Pulmonary artery endothelial cell (primary cell): ENCODE measurements at places on chromosomes 5 and 9. TPM values are rescaled to one million over a fixed set of nuclear protein-coding genes. Genes with fewer than 3 reads are reported as not detected.

Gene TMEFF1
- 8.1 and 9.0 TPM in 2 replicates for total RNA-seq

Gene CDKN2B
- total RNA-seq, result 2.3 and 3.5 TPM in 2 replicates

Gene SPATA31E1
- not detected in 2 replicates for total RNA-seq

Gene ISL1
- total RNA-seq, result not detected in 2 replicates

Gene PRR16
- 0.07 TPM in 1 of 2 replicates, not detected in the other for total RNA-seq

Gene LURAP1L
- 2.8 and 3.3 TPM in 2 replicates for total RNA-seq

Gene POLK
- total RNA-seq, result 24.3 and 38.3 TPM in 2 replicates

Gene UBE2QL1
- under 0.01 TPM in 1 of 2 replicates, not detected in the other for total RNA-seq

Gene CLIC3
- 0.33 and 0.46 TPM in 2 replicates for total RNA-seq

Gene ZNF79
- 9.4 and 13.1 TPM in 2 replicates for total RNA-seq

Gene EDIL3
- 1.7 and 8.6 TPM in 2 replicates for total RNA-seq

Gene OR13J1
- not detected in 2 replicates for total RNA-seq

Gene FAM114A2
- total RNA-seq, result 31.9 and 39.0 TPM in 2 replicates

Gene EMB
- total RNA-seq, result not detected in 2 replicates

Gene CCDC192
- not detected in 2 replicates for total RNA-seq

Gene KIF27
- 2.3 and 2.7 TPM in 2 replicates for total RNA-seq

Gene EGFLAM
- 0.53 and 0.59 TPM in 2 replicates for total RNA-seq

Gene GCNT4
- total RNA-seq, result 0.07 and 0.20 TPM in 2 replicates

Gene NUTM2G
- total RNA-seq, result not detected in 2 replicates

Gene IFNA21
- total RNA-seq, result not detected in 2 replicates

Gene NSG2
- total RNA-seq, result not detected in 2 replicates

Gene TAF11L9
- not detected in 2 replicates for total RNA-seq

Gene C9orf50
- not detected in 2 replicates for total RNA-seq
